AML-193 (cell line): ENCODE measurements at places on chromosomes 3 and 15.

GRCh38 chr3:100227511-100227921 is 33.3 kb upstream of the TBC1D23 start:
- DNase-seq = no peak

GRCh38 chr15:68580026-68580882 is 1.5 kb downstream of the CORO2B start:
- DNase-seq = no peak

DNA sequence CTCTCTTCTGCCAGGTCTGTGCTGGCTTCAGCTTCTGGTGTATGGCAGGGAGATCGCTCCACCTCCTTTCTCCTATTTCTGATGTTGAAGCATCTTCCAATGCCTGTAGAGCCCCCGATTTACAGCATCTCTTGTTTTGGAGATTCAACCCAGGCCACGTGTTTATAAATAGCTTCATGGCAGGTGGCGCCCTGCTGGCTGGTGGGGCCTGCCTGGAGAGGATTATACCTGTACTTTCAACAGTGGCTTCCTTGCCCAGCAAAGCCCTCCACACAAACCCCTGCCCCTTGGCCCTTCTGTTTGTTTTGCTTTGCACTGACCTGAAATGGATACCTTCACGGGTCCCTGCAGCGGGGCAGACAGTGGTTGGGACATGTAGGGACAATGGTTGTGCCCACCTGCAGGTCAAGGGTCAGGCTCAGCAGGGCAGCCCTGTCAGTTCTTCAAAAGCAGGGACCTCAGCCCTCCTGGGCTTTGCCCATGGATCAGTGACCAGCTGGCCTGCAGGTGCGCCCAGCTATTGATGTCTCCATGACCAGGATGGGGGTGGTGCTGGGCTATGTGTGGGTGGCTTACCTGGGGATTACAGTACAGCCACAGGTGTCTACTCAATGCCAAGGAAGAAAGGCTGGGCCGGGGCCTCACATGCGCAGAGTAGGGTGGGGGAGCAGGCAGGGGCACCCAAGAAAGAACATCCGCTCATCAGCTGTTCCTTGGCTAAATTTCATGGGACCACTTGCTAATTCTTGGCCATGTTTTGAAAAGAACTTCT is 112.7 kb upstream of the PRR23C start:
- DNase-seq = no peak

DNA sequence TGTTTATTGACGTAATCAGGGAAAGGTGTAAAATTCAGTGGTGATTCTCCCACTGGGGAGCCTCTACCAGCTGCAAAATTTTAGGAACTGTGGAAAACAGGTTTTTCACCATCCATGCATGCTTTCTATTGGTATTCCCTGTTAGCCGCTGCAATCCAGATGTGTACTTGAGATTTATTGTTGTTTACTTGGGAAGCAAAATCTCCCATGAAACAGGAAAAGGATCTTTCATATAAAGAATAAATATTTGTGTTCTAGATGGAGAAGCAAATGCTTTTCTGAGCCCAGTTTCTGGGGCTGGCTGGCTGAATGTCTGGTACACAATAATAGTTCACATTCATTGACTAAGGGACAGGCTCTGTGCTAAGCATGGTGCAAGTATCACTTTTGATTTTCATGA is 144.6 kb upstream of the RASGRP1 start:
- no peak for DNase-seq

GRCh38 chr3:184203526-184203925 is 17.5 kb downstream of the ABCF3 start:
- no peak for DNase-seq

DNA sequence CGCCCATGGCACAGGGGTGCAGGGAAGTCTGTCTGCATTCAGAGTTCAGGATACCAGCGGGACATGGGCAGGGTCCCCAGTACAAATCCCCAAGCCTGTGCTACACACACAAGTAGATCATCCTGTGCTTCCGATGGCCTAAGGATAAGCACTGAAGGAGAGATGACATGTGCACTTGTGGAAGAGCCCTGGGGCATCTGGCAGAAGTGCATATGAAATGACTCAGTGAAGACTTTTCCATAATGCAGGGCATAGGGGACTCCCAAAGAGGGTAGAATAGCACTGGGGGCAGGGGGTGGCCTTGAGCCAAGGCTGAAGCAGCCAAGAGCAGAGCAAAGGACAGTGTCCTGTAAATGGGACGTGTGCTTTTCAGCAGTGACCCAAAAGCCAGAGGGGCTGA is 22.9 kb downstream of the ADAMTS17 start:
- DNase-seq = no peak

DNA sequence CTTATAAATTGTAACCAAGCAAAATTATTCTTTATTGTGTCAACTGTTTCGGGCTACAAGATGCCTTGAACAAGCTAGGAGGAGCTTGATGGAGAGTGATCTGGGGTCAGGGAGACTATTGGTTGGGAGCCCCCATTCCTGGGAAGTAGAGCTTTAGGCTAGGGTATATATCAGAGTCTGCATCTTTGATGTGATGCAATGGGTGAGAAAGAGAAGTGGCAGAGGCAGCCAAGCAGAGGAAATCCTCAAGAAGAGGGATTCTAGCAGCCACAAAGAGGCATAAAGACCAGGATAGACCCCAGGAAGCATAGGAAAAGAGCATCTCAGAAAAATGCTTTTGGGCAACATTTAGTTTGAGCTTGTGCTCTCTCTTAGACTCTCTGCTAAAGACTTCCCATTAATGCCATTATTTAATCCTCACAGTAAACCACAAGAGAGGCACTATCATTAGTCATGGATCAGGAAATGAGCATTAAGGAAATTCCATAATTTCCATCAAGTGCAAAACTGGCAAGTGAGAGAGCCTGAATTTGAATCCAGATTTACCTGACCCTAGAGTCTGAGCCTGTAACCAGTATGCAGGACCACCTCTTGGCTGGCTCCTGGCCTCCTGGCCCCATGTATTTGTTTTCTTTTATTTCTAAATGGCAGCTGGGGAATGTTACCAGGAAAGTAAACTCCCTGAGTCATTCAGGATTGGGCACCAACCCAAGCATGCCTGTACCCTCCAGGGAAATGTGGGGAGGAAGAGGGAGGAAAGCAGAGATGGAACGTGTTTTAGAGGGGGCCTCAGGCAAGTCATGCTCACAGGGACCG is 118.7 kb downstream of the RPL22L1 start:
- DNase-seq = no peak

GRCh38 chr15:58546635-58547627 is 115.1 kb downstream of the LIPC start:
- no peak for DNase-seq

GRCh38 chr3:196143708-196144382 is 62.0 kb upstream of the TFRC start:
- DNase-seq = no peak

GRCh38 chr3:150129166-150129565 is 158.5 kb upstream of the PFN2 start:
- no peak for DNase-seq

- DNase-seq = peak; percentile 36
Measured at GRCh38 chr3:128698211-128699047, 27.6 kb upstream of the RAB7A start.

DNA sequence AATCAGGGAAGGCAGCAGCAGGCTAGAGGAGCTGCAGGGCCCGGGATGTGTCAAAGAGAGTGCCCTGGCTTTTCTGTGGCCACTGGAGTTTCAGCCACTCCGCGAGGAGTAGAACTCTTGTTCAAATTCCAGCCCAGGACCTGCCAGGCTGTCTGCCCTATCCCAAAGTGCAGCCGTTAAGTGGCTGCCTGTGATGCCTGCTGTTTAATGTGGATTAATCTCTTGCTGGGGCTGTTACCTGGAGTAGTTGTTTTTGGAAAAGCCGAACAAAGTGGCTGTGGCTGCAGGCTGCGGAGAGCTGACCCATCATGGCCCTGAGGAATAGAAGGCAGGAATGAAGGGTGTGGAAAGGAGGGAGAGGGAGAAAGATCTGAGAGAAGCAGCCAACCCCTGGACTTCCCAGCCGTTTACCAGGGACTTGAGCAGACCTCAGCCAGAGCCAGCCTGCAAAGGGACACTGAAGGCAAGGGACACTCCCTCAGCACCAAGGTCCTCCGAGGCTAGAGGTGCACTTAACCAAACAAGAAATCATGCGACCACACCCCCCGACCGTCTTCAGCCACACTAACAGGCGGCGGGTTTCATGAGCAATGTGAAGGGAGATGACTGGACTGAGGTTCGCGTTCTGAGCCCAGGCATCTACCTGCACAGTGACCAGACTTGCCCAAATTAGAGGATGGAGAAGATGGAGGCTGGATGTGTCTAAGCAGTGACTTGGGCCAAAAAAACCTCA is 4.7 kb downstream of the CDAN1 start:
- no peak for DNase-seq

GRCh38 chr3:116141724-116142123 is 303.6 kb downstream of the LSAMP start:
- no peak for DNase-seq

DNA sequence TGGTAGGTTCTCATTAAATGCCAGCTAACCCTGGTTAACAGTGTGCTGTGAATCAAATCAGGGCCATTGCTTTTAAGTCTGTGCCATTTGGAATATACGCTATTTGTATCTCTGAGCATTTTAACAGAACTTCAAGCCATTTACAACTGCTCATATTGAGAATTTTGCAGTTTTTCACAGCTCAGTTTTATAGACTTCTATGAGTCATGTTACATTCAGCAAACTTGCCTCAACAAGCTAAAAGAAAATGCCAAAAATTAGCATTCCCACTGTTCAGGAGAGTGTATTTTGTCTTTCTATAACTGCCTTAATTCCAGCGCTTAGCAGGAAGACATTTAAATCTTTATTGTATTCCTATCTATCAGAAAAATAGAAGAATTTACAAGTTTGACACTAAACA is 196.4 kb downstream of the GBE1 start:
- no peak for DNase-seq

- DNase-seq = no peak
Measured at GRCh38 chr15:88695101-88695500, 56.3 kb downstream of the ISG20 start.

GRCh38 chr3:190497811-190498210 is 16.1 kb upstream of the IL1RAP start:
- no peak for DNase-seq

DNA sequence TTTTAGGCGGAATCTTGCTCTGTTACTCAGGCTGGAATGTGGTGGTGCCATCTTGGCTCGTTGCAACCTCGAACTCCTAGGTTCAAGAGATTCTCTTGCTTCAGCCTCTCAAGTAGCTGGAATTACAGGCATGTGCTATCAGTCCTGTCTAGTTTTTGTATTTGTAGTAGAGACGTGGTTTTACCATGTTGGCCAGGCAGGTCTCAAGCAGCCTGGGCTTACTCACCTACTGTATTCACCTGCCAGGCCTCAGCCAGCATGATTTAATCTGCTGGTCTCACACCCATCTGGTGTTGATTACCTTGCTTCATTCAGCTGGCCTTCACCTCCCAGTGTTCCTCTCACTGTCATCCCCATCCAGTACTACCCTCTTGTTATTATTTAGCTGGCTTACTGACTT is 102.0 kb downstream of the IL12A start:
- no peak for DNase-seq

DNA sequence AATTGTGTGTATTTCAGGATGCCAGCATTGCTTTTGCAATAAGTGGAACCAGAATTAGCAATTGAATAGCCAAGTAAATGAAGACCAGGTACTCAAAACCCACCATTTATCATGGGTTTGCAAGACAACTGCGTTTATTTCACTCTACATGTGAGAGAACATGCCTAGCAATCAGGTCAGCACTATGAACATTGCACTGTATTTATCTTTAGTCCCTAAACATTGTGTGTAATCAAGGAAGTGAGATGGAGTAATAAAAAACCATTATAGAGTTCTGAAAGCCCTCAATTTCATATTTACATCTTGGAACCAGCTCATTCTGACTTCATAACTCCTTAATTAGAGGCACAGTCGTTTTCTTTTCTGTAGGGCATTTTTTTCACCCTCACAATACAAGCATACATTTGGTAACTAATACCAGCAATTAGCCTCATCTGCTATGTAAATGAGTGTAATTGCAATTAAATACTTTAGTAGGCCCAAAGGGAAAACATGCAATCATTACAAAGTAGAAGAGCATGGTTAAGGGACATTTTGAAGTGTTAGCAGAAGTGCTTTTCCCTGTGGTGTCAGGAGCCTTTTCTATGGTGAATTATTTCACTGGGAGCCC is 153.1 kb upstream of the DPH6 start:
- DNase-seq = no peak

DNA sequence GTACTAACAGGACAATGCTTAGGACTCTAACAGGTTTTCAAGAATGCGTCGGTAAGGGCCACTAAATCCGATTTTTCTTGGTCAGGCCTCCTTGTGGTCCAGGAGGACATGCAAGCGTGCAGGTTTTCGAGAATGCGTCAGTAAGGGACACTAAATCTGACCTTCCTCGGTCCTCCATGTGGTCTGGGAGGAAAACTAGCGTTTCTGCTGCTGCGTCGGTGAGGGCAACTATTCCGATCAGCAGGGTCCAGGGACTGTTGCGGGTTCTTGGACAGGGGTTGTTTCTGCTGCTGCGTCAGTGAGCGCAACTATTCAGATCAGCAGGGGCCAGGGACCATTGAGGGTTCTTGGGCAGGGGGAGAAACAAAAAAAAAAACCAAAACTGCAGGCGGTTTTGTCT is 7.8 kb upstream of the UBP1 start:
- no peak for DNase-seq

- DNase-seq = no peak
Measured at GRCh38 chr15:99842071-99842470, 108.8 kb upstream of the LYSMD4 start.

GRCh38 chr3:187961366-187961765 is 192.6 kb upstream of the LPP start:
- no peak for DNase-seq

DNA sequence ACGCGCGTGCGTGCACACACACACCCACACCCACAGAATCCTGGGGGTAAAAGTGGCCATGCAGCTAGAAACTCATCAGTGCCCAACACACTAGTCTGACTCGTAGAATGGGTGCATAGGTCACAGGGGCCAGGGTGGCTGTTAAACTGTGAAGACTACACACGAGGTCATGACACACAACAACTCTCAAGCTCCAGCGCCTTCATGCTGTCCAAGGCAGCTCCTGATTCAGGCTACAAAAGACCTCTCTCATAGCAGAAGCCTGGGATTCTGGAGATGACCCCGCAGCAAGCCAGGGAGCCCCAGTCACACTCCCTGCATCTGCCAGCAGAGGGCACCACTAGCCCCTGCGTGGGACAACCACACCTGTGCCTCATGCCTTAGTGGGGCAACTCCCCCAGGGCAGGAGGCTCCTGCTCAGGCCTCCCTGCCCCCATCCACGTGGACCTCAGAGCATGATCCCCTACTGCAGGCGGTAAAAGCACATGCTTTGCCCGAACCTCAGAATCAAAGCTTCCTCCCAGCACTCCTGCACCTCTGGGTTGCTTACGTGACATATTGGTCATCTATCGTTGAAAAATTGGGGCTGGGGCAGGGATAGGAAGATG is 93.1 kb downstream of the LRIG1 start:
- no peak for DNase-seq

- DNase-seq = no peak
Measured at GRCh38 chr15:39110746-39111145, 470.1 kb upstream of the THBS1 start.

DNA sequence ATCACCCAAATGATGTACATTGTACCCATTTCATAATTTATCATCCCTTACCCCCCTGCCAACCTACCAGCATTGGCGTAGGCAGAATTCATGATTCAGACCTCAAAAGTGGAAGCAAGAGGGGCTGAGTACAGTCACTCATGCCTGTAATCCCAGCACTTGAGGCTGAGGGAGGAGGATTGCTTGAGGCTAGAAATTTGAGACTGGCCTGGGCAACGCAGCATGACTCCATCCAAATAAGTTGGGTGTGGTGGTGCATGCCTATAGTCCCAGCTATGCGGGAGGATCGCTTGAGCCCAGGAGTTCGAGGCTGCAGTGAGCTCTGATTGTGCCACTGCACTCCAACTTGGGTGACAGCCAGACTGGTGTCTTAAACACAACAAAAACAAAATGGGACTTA is 10.4 kb downstream of the TTC14 start:
- DNase-seq = no peak
